ENCODE measurements at places on chromosomes 1 and 21.
A peak's percentile ranks its signal among the peaks of the same experiment; 100 is the strongest.

- no peak for DNase-seq
Measured at GRCh38 chr1:87134061-87134460, 194.6 kb upstream of the LMO4 start.

GRCh38 chr1:156371553-156372264 lies 2.7 kb downstream of the RHBG start:
- DNase-seq, result no peak

DNA sequence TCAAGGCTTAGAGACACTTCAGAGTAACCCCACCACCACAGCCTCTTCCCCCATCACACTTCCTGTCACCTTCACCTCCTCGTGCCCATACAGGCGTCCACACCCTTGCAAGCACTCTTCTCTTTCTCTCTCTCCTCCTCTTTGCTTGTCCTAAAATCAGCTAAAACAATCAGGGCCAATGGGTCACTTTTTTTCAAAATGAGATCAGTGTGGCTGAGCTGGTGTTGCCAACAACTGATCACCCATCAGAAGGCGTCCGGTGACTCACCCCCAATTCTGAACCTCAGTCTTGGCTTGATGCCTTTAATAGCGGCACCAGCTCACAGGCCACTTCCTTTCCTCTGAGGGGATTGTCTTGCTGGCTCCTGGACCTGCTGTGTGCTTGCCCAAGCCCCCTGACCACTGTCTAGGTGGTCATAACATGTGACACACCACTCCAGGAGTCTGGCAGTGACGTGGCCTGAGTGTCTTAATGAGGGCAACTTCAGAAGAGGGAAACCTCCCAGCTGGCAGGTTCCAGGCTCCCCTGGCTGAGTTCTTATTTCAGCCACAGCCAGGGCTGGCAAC lies 1.6 kb downstream of the DRAXIN start:
- no peak for DNase-seq

GRCh38 chr1:219529116-219529515 lies 83.8 kb downstream of the ZC3H11B start:
- DNase-seq, result peak; percentile 61

- DNase-seq, result no peak
Measured at GRCh38 chr1:78645723-78646122, 3.9 kb upstream of the IFI44 start.

GRCh38 chr1:16173447-16174260 lies 17.8 kb upstream of the EPHA2 start:
- DNase-seq, result no peak

DNA sequence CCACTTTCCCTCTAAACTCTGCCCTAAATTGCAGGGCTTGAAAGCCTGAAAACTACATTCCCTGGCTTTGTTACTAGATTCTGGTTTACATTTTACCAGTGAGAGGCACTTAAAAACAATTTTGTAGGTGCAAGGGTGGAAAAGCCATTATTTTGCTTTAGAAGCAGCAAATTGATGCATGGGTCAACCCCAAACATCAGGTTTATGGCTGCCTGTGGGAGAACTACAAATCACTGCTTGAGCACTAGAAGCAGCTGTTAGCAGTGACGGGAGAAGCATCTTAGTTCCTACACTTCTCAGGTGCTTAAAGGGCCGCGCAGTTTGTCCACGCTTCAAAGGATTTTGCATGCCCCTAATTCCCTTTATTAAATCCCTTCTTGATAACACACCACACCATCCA lies 417.2 kb downstream of the PCP4 start:
- DNase-seq, result no peak

DNA sequence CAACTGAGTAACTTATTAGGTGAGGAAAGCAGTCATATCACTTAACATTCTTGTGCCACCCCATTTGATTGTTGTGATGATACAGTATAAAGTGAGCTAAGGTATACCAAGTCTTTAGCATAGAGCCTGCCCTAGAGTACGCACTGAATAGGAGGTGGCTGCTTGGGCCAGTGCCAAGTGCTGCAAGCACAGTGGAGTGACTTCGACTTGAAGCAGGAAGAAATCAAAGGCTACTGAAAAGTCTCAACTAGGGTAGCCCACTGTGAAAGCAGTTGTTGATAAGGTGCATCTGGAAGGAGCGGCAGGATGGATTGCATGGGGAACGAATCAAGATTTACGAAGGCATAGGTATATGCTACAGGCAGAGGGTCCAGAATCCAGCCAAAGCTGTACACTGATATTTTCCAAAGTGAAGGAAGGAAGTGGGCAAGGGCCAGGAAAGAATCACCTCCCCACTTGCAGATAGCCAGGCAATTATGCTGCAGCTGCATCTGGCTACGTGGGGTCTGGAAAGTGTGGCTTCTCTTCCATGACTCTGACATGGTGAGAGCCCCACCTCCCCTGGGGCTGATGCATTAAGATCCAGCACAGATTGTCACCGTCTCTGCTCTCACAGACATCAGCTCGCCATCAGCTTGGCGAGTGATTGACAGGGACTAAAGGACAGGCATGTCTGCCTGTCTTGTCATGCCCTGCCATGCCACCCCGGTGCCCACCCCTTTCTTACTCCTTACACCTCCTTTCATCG lies 287.0 kb upstream of the PLXNA2 start:
- DNase-seq, result no peak

DNA sequence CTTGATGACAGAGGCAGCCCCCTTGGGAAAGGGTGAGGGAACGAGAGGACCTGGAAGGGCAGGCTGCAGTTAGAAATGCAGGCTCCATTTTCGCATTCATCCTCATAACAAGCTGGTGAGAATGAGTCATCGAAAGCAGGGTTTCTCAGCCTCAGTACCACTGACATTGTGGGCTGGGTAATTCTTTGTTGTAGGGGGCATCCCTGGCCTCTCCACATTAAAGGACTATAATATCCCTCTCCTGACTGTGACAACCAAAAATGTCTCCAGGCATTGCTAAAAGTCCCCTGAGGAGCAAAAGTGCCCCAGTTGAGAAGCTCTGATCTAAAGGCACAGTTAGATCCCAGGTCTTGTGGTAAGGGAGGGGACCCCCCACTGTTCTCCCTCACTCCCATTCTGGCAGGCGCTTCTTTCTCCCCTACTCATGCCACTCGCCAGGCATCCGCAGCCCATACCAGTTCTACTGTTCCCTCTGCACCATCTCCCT lies 20.4 kb downstream of the KCNN3 start:
- no peak for DNase-seq

All from GM23338 (cell line).